ENCODE measurements at places on chromosomes 4 and X.

DNA sequence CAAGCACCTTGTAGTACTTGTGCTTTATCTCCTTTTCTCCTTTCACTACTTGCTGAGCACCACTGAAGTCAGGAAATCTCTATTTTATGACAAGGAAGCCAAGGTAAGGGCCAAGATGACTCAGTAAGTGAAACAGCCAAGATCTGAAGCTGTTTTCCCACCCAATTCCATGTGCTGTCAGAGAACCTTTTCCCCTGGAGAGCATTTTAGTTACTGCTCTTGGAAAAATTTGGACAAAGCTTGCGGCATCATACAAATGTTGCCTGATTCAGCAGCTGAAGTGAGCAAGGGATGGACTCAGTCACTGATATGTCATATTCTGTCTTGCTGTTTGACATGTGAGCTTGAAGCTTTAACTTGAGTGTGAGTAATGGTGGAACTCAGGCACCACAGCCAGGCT is 391.4 kb downstream of the RAB28 start:
- no peak for DNase-seq

DNA sequence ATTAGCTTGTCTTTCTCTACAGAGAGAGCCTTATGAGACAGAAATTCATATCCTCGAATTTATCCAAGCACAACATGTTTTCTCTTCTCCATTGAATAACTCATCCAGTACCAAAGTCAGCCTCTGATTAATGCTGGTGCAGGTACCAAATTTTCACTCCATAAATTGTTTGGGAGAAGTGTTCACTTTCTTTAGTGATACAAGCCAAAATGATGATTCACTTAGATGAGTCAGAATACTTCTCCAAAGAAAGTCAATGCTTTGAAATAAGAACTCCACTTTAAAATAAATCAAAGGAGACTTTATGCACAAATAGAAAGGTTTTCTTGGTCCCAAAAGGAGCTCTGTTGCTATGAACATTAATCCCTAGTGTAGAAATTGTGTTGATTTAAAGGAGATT is 60.2 kb downstream of the MAOB start:
- no peak for DNase-seq

GRCh38 chr4:15163284-15163645 is 161.0 kb downstream of the CPEB2 start:
- no peak for DNase-seq

GRCh38 chr4:167939863-167940616 is 152.3 kb upstream of the ANXA10 start:
- DNase-seq = no peak

DNA sequence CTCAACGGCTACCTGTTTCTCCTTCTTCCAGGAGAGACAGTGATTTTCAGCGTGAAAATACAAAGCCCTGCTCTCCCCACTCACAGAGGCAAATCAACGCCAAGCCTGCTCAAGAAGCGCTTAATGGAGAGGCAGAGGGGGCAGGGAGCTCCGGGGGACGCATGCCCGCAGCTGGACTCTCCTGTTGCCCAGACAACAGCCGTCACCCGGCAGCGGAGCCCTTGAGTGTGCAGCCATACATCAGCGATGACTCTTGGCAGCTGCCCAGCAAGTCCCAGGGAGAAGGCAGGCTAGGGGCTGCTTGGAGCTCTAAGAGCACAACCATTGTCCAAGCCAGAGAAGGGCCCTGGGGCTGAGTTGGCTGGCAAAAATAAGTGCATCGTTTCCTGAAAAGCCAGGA is 71.0 kb upstream of the AFAP1 start:
- DNase-seq = no peak

GRCh38 chrX:68895778-68896177 is 67.0 kb downstream of the EFNB1 start:
- DNase-seq = no peak

DNA sequence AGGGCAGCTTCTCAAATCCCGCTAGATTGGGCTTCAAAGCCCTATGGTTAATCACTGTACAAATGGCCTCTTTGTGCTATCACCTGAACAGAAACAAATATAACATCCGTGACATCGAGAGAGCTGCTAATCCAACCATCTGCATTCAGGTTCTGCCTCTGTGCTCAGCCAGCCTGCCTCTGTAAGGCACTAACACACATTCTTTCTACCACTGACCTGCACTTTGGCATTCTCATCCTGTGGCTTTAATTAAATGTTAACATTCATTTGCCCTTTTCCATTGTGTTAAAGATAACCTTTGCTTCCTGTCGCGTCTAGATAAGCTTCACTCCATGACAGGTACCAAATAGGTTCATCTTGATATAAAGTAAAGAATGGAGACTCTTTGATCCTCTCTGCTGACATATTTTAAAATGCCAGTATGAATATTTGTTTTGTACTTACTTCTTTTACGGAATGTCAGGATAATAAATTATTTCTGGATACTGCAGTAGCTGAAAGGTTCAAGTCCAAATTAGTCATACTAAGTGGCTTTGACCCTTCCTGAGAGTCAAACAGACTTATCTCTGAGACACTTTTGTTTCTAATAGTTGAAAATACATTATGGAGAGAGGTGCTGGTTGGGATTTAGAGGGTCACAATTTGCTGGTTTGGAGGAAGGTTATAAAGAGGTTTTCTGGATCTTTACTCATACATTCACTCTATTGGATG is 505.7 kb downstream of the PACRGL start:
- no peak for DNase-seq

GRCh38 chrX:154734061-154734781 is 16.7 kb downstream of the GAB3 start:
- no peak for DNase-seq

GRCh38 chrX:99833821-99834220 is 576.3 kb downstream of the PCDH19 start:
- no peak for DNase-seq

GRCh38 chrX:69195192-69195591 is 29.9 kb upstream of the PJA1 start:
- DNase-seq = no peak

DNA sequence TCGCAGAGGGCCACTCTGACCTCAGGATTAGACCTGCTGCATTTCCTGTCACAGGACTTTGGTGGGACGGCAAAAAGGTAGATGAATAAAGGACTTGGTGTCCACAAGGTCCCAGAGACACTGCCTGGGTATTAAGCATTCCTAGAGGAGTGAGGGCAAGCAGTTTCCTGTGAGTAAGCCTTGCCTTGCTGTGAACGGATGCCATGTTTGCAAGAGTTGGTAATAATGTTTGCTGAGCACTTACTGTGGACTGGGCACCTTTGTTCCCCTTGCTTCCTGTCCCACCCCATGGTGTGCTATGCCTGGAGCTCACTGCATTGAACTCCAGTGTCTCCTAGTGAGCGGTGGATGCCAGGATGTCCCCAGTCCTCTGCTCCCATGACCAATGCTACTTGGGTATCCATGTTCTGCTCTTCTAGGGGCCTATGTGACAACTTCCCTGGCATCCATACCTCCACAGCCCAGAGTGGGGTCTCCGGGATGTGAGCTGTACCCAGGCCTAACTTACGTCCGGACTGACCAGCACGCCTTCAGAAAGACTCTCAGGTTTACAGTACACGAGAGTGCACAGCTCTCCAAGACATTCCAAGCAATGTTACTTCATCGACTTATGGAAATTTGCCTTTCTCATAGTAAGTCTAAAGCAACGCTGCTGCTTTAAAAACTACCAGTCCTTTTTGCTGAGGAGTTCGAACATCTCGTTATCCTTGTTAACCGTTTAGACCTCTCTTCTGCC is 95.5 kb upstream of the MSX1 start:
- no peak for DNase-seq

DNA sequence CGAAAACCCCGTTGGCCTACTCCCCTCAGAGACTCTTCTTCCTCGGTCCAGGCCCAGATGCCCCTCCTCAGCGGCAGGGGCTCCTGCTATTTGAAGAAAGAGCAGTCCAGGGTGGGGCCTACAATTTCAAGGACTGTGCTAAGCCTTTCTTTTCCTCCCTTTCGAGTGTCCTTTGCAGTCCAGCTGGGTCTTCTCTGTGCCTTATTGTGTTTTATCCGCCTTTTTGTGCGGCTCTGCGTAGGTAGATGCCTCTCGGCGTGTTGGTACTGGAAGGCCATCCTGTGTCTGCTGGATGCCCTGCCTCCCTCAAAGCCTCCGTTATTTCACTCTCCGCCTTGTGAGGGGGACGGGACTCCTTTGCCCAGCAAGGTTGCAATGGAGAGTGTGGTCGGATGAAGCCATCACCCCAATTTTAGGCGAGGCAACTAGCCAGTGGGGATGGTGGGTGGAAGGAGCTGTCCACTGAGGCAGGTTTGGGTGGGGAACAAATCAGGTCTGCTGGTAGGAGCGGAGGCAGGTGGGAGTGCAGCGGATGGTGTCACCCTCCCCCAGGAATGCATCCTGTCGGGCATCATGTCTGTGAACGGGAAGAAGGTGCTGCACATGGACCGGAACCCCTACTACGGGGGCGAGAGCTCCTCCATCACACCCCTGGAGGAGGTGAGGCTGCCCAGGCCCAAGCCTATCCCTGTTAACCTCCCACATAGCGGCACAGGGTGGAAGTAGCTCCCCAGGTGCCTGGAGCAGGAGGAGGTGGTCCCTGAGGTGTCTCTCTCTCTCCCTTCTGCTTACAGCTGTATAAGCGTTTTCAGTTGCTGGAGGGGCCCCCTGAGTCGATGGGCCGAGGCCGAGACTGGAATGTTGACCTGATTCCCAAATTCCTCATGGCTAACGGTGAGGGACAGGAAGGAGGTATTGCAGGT is 1.3 kb downstream of the GDI1 start:
- DNase-seq = no peak

DNA sequence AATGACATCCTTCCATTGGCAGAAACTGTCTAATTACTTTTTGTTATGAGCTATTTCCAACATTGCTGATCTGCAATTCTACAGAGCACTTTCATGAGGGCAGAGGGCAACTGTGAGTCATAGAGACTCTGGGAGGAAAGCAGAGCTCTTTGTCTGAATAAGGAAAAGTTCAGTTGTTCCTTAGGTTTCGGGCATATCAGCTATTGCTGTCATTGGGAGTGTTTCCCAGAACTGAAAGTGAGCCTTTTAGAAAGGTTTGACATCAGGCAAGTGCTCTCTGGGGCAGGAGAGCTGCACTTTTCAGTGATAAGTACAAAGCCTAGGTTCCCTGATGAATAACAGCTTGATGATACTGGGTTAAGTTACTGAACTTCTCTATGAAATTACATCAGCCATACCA is 119.2 kb upstream of the EDNRA start:
- DNase-seq = no peak

DNA sequence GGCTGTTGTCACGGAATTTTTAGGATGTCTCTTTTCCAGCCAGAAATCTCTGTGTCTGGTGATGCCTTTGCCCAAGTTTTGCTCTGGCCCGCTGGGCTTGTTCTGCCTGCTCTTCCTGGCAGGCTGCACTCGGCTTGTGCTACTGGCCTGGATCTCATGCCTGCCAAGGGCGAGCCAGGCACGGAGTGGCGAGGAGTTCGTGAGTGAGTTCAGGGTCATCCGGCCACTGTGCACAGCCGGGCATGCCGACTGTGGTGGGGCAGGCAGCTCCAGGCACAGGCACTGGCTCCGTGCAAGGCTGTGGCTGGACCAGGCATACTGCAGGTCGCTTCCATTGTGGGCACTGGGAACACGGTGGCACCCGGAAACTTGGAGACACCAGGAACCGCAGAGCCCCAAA is 129.1 kb downstream of the ARHGAP10 start:
- no peak for DNase-seq

DNA sequence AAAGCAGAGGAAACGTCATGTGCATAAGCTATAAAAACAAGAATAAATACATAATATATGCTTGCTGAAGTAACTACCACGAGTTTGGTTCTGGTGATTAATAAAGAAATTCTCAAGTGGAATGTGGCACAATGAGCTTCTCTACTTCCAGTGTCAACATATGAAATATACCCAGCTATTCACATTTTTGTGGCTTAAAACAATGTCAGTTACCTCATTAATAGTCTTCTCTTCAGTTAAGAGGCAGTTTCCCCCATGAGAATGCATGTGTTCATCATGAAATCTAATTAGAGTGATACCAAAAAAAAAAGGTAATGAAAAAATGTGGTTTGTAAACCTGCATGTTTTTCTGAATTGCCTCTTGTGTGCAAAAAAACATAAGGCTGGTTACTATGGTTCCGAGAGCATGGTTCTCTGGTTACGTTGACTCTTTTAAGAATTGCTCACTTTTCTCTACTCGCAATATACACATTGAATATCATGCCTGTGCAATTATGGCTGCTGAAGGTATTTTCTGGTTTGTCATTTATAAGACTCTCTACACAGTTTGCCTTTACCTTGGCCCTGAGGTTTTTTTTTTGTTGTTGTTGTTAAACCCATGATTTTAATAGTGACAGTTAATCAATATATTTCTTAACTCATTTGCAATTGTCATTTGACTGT is 108.2 kb downstream of the PCDH7 start:
- no peak for DNase-seq

GRCh38 chr4:89258506-89258905 is 49.1 kb downstream of the GPRIN3 start:
- no peak for DNase-seq

DNA sequence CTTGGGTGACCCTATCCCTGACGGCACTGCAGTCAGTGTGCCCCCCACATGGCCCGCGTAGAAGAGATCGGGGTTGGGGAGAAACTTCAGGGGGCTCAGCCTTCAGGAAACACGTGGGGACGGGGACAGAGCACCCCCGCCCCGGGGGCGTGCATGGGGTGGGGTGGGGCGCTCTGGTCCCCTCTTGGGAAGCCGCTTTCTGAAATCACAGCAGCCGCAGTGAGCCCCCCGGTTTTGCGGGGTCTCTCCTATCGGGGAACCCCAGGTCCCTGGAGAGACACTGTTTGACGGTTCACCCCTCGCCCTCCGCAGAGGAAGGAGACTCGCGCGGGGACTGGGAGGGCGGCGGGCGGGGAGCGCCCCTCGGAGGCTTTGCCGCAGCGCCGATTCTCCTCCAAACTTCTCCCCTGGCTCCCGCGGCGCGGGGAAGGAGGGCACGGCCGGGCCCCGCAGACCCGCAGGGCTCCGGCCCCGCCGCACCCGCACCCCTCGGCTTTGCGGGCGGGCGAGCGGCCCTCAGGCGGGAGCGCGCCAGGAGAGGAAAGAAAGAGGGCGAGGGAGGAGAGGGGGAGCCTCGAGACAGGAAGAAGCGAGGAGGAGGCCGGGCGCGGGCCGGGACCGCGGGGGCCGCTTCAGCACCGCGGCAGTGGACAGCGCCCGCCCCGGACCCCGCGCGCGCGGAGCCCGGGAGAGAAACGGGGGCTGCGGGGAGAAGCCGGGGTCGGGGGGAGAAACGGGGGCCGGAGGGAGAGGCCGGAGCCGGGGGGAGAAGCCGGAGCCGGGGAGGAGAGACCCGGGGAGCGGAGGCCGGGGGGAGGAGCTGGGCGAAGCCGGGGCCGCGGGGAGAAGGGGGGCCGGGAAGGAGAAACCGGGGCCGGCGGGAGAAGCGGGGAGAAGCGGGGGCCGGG is 612 bp downstream of the CPLX1 start:
- DNase-seq = peak; percentile 27

DNA sequence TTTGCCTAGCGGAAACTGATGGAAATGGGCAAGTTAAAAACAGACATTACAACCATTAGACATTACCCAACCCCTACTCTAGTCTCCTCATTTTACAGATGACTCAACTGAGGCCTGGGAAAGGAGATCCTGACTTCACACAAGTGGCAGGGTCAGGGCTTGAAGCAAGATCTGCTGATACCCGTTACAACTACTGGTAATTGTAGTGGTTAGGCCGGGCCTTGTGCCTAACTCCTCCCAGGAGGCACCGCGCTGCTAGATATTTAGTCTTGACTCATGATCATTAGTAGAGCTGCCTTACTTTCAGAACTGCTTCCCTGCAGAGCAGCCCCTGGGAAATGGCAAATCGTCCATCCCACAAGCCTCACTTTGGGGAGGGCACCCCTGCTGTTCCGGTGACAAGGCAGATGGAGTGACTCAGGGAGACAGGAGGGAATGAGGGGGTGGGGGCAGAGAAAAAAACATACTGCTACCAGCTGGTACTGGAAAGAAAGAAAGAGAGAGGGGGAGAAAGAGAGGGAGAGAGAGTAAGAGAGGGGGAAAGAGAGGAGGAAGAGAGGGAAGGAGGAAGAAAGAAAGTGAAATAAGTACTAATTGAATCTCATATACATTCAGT is 12.2 kb downstream of the ARHGEF6 start:
- DNase-seq = no peak
